Stimulated activated CD4-positive, alpha-beta T cell treated with anti-CD3 and anti-CD28 coated beads, Interleukin-4, amount 100 ng/mL, for 1 hour (primary cell): ENCODE measurements at places on chromosomes 3 and 15.
A peak's percentile ranks its signal among the peaks of the same experiment; 100 is the strongest.

- DNase-seq: peak; percentile 46
Observed at GRCh38 chr15:58748852-58749531, 515 bp downstream of the ADAM10 start.

- DNase-seq: no peak
Observed at GRCh38 chr15:98855067-98855814, 152.4 kb downstream of the PGPEP1L start.

GRCh38 chr15:62124973-62125303, 40.1 kb downstream of the C2CD4B start:
- DNase-seq: no peak

DNA sequence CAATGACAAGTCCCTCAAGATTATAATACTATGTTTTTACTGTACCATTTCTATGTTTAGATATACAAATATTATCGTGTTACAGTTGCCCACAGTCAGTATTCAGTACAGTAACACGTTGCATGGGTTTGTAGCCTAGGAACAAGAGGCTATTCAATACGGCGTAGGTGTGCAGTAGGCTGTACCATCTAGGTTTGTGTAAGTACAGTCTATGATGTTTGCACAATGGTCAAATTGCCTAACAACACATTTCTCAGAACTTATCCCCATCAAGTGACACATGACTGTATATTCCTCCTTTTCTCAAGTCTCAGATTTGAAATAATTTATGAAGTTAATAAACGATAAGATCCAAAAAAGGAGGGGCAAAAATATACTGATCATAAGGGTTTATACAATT, 21.7 kb downstream of the ZDHHC3 start:
- DNase-seq: no peak

GRCh38 chr3:45008117-45008516, 18.0 kb upstream of the CLEC3B start:
- no peak for DNase-seq

GRCh38 chr15:91627473-91628278, 225.8 kb upstream of the SLCO3A1 start:
- DNase-seq: no peak

DNA sequence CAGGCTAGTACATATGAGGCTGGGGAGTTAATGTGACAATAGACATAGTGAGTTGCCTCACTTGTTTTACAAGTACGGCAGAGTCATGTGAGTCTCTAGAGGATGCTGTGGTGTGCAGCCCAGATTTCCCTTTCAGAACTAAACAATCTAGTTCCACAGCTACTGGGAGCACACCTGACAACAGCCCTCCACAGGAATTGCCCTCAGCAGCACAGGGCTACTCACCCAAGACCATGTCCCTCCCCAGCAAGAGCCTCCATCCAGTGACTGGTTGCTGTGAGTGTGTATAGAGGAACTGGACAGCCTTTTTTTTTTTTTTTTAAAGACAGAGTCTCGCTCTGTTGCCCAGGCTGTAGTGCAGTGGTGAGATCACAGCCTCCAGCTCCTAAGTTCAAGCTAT, 40.2 kb upstream of the UBE2E2 start:
- no peak for DNase-seq

- peak; percentile 45 for DNase-seq
Observed at GRCh38 chr15:90097475-90097874, 4.8 kb downstream of the IDH2 start.

DNA sequence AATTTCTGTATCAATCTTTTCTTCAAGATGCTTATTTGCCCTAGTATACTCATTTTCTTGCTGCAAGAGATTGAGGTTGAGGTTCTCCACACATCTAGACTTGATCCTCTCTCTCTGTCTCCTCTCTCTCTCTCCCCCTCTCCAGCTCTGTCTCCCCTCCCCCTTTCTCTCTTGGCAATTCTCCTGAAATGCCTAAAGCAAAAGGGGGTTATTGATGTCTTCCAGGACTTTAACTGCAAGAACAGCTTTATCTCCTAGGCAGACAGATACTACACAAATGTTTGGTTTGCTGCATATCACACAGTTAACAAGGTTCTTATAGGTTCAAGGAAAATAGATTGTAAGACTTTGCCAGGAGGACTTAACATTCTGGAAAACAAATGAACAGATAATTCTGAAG, 52.1 kb downstream of the TMEM212 start:
- DNase-seq: no peak

GRCh38 chr3:69749461-69749860, 10.2 kb downstream of the MITF start:
- no peak for DNase-seq

DNA sequence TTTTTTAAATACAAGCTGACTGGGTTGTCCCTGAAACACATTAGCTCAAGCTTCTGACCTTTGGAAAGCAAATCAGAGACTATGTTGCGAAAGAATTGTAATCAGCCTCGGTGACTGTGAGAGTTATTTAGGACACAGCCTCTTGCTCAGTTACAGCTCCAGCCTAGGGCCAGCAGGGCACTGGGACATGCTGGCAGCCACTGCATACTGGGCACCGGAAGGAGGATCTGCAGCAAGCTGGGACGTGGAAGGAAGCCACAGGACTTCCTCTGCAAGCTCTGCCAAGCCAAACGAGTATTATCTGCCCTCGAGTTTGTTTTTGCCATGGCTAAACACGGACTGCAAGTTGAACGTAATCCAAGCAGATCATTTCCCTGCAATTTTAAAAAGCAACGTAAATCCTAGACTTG, 24.4 kb upstream of the COPG1 start:
- DNase-seq: no peak

- DNase-seq: no peak
Observed at GRCh38 chr15:96327155-96327741, 3.3 kb upstream of the NR2F2 start.

- no peak for DNase-seq
Observed at GRCh38 chr3:5021116-5022092, 42.2 kb downstream of the BHLHE40 start.

DNA sequence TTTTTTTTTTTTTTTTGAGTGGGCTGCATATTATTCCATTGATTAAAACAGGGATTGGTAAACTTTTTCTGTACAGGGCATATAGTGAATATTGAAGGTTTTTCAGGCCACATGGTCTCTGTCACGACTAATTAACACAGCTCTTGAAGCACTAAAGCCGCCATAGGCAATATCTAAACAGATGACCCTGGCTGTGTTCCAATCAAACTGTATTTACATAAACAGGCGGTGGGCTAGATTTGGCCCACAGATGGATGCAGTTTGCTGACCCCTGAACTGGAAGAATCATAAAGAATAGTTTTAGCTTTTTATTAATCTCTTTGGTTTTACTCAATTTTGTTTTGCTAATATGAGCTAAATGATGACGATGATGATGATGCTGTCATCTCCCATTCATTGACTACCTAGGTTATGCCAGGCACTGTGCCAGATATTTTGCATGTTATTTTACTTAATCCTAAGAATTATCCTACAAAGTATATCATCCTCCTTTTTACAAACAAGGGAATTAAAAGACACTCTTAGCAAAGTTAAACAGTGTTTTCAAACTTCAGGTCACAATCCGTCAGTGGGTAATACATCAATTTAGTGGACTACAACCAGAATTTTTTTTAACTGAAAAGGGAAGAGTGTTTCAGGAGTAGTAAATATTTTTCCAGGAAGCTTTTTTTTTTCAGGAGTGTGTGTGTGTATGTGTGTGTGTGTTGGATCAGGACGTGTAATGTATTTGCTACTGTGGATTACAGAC, 54.3 kb downstream of the LMCD1 start:
- no peak for DNase-seq
